ENCODE measurements at places on chromosomes 11 and 22. TPM values are rescaled to one million over a fixed set of nuclear protein-coding genes. Genes with fewer than 3 reads are reported as not detected.

The SCO2 gene
- total RNA-seq: 4.1 TPM

The RAPSN gene
- total RNA-seq: 0.19 TPM

The C22orf42 gene
- total RNA-seq: 4.0 TPM

The APOA5 gene
- total RNA-seq: not detected

The THYN1 gene
- 86.9 TPM for total RNA-seq

The GCAT gene
- total RNA-seq: 36.7 TPM

The MS4A15 gene
- 0.56 TPM for total RNA-seq

The FOXRED2 gene
- 34.6 TPM for total RNA-seq

The RFPL3 gene
- total RNA-seq: 2.6 TPM

The CDC42BPG gene
- total RNA-seq: 7.6 TPM

The MUC2 gene
- total RNA-seq: 0.93 TPM

The OR10G4 gene
- total RNA-seq: 4.1 TPM

Data from testis (tissue), 5 donors.